ENCODE measurements at places on chromosomes 4 and X.

GRCh38 chrX:108312957-108313356, 125.3 kb downstream of the COL4A6 start:
- DNase-seq, result peak; percentile 54

GRCh38 chr4:159097785-159098184, 5.1 kb upstream of the RAPGEF2 start:
- DNase-seq, result no peak

- DNase-seq, result no peak
Observed at GRCh38 chr4:139851133-139851532, 185.5 kb downstream of the MGST2 start.

DNA sequence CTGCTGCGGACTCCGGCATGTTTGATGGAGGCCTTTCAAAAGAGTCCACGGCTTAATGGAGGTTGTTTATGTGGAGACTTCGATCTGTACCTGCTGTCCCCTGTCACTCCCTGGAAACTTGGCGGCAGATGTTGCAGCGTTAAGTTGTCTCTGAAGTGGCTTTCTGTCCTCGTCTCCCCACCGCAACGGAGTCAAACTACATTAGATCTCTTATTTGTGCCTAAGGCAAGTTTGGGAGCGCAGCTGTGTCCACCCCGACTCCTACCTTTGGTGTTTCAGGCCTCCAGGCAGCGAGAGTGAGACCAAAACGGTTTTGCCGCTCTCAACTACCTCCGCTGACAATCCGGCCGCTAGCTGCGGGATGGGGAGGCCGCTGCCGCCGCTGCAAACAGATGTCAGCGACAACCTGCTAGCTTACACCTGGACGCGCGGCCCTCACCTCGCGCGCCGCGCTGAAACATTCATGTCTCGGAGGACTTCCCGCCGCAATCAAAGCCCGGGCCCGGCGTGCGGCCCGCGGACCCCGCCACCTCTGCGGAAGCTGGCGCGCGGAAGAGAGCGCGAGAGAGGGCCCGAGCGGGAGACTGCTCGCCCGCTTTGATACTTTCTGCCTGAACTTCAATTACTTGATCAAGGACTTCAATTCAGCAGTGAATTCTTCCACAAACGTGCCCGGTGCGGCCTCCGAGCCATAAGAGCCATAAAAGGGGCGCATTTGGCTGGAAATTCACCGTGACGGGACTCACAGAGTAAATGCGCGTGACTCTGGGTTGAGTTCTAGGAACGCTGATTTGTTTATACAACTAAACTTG, 108.4 kb downstream of the ANTXR2 start:
- no peak for DNase-seq

Measured in cardiac fibroblast (primary cell).